Right cardiac atrium (tissue), 5 donors: ENCODE measurements at places on chromosomes 11 and 22. TPM values are rescaled to one million over a fixed set of nuclear protein-coding genes. Genes with fewer than 3 reads are reported as not detected.

GRCh38 chr22:17536269-17536668, 27.0 kb upstream of the SLC25A18 start:
- DNase-seq = no peak

The NCF4 gene
- 6.6 TPM for total RNA-seq

GRCh38 chr22:48688366-48688765, 1139.3 kb downstream of the BRD1 start:
- peak; percentile 6 for DNase-seq

GRCh38 chr11:40407355-40407754, 1052.1 kb downstream of the LRRC4C start:
- no peak for DNase-seq

The RASSF10 gene
- total RNA-seq = 1.7 TPM

The MADD gene
- total RNA-seq = 42.2 TPM

DNA sequence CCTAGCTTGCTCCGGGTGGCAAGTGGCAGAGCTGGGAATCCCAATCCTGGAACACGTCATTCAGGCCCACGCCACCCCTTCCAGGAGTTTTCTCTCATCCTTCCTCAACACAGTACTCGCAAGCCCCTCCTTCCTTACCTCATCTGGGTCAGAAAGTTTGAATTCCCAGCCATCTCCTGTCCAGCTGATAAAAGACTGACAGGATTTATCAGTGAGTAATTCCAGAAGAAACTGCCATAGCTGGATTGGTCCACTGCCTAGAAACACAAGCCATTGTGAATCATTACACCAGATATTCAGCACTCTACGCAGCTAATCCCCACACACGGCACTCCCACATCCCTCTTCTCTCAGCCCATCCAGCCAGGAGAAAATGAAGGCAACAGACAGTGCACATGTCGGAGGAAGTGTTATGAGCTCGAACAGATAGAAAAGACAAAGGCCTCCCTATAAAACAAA, 124.0 kb downstream of the ETS1 start:
- peak; percentile 68 for DNase-seq

DNA sequence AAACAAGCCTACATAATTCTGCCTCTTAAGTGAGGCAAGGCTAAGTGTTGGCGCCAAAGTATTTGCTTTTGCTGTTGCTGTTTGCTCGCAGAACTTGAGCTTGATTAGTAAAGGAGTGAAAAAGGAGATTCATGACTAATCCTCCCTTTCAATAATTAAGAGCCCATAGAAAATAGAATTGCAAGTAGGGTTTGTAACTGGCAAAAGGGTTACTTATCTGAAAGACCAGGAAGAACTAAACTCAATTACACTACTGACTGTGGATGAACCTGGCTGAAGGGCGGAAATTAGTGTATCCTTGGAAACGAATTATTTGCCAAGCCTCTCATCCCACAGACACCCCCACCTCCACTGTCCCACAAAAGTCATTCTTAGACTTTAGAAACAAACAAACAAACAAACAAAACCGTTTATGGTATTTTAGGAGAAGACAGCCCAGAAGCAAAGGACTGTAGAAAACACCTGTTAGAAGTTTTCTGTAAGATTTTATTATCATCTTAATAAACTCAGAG, 411 bp upstream of the EXPH5 start:
- DNase-seq = no peak

The CFAP68 gene
- 51.1 TPM for total RNA-seq

The MUC6 gene
- total RNA-seq = not detected

DNA sequence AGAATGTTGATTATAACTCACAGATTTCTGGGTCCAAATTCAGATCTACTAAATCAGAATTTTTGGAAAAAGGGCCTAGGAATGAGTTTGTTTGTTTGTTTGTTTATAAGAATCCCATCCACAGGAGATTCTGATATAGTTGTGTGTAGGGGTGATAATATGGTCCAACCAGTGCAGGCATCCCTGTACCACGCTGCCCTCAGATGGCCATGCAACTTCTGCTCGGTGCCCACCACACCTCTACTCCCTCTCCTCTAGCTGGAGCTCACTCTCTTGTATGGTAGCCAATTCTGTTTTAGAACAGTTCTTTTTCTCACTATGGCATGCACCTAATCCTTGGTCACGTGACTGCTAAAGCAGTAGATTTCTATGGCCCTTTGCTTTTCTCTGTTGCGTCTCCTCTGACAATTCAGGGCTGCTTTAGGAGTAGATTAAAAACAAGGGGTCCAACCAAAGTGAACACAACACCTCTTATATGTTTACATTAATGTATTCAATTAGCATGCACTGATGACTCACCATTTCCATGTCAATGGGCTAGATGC, 103.3 kb upstream of the KCNA4 start:
- no peak for DNase-seq

DNA sequence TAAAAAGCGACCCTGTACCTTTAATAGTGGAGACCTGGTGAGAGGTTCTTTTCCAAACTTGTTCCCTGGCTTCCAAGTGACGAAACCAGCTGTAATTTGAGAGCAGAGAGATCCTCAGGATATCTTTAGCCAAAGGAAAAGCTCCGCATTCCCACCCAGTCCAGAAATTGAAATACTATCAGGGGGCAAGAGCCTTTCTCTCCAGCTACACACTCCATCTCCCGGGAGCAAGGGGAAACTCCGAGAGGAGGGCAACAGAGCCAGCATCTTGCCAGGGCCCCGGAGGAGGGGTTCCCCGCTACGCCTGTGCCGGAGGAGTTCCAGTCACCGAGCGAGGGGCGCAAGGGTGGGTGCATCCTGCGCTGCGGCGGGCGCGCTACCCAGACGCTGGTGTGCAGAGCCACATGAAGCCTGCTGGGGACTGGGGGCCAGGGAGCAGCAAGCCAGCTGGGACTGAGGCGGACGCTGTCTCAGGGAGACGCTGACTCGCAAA, at the start of gene FIBIN:
Gene FIBIN, plus strand, starts transcription at position 148 of the 493 bp plus-strand sequence. CDS start 415 bp downstream, outside the sequence.
- DNase-seq = peak; percentile 78

The PGA5 gene
- 0.54 TPM for total RNA-seq

- DNase-seq = no peak
These were observed 47.8 kb downstream of the SPATA19 start for GRCh38 chr11:133797554-133797953.

GRCh38 chr11:102810950-102811660, 13.1 kb upstream of the MMP1 start:
- no peak for DNase-seq

GRCh38 chr11:12544986-12545775, 129.0 kb upstream of the TEAD1 start:
- DNase-seq = no peak

The NCAM1 gene
- 303 TPM for total RNA-seq
